Cerebellar nuclear complex (tissue), 1 donor: ENCODE measurements at places on chromosomes 3 and 15.

DNA sequence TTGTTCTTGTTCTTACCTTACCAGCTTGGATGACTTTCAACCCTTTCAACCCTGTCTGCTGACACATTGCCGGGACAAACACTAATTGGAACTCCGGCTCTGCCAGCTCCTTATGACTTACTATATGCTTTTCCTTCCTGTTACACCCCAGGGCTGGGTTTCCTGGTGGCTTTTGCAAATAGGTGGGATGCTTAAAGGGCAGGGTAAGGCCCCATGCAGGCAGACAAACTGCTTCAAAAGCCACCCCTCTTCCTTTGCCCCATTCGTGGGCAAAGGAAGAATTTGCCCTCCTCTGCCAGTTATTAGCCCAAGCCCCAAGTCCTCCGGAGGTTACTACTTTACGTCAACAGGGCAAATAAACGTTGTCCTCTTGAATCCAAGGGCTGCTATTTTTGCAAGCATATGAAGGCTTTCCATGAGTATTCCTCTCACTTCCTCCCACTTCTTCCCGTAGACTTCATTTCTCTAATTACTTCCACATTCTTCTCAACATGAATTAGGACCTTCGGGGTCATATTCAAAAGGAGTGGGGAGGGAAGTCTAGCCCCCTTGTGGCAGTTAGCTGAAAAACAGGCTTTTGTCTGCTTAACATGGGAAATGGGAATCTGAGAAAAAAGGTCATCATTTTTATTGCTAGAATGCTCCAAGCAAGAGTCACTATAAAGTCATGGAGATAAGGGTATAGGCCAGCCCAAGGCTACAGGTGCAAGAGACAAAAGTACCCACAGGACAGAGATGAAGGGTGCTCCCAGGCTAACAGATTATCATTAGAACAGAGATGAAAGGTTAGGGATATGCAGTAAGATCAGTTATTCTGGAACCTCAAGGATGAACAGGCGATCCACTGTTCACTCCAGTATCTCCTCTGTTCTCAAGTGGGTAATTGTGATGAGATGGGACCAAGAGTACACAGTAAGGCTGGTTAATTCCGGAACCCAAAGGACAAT, 56.3 kb upstream of the FSTL1 start:
- no peak for DNase-seq

GRCh38 chr15:76286271-76286879, 24.9 kb downstream of the ETFA start:
- DNase-seq: no peak

GRCh38 chr3:190076601-190077394, 43.9 kb downstream of the P3H2 start:
- DNase-seq: no peak

DNA sequence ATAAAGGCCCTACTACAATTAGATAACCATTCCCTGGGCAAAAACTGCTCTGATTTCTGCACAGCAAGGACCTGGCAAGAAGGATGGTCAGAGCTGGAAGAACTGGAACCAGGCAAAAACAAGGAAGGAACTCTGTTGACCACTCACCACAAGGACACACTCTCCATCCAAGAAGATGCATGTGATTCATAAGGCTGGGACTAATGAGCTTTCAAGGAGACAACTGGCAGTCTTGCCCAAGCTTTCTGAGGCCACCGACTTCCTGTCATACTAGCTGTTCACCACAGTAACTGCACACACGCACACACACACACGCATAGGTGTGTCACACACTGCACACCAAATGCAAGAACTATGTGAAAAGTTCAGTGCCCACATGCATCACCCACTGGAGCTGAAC, 256.6 kb downstream of the OCA2 start:
- no peak for DNase-seq

GRCh38 chr15:98505611-98506031, 142.7 kb upstream of the IGF1R start:
- no peak for DNase-seq

DNA sequence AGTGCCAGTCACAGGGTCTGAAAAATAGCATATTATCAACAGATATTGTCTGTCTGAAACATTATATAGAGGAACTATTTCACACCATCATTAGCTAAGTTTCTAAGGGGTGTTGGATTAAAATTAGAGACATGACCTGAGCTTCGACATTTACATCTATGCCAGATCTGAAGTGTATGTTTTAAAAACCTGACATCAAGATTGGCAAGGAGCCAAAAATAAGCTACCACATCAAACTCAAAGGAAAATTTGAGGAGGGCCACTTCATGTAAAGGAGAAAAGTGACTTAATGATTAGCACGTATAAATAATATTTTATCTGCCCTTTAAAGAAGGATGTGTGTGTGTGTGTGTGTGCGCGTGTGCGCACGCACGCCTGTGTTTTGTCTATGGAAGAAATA, 752.0 kb upstream of the GRM7 start:
- DNase-seq: no peak

- DNase-seq: no peak
Observed at GRCh38 chr3:73733746-73734145, 109.0 kb upstream of the PDZRN3 start.

DNA sequence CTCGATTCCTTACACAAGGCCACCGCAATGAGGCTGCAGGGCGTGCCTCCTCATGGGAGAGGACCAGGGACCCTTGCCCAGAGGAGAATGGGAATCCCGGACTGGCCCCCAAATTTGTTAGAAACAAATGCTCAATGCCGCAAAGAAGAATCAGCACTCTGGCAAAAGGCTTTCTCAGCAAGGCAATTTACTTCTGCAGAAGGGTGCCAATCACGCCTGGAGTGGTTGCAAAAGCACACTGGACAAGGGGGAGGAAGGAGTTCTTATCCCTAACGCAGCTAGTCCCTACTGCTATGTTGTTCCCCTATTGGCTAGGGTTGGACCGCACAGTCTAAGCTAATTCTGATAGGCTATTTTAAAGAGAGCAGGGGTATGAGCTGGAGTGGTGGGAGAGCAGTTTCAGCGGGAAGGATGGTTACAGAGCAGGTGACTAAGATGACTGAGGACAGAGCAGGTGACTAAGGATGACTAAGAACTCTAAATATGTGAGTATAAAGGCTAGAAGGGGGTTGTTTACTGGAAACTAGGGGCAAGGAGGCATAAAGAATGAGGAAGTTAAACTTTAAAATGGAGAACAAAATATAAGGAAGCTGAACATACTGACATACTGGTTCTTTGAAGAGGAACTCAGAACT, 48.5 kb downstream of the KATNBL1 start:
- DNase-seq: no peak

- DNase-seq: no peak
Observed at GRCh38 chr3:33046521-33046920, 50.4 kb downstream of the GLB1 start.

DNA sequence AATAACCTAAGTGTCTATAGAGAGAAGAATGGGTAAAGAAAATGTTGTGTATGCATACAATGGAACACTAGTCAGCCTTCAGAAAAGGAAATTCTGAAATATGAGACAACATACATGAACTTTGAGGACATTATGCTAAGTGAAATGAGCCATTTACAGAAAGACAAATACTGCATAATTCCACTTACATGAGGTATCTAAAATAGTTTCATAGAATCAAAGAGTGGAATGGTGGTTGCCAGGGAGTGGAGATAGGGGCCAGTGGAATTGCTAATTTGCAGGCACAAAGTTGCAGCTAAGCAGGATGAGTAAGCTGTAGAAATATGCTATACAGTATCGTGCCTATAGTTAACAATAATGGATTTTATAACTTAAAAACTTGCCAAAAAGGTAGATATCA, 779.6 kb upstream of the ARPP21 start:
- DNase-seq: no peak

DNA sequence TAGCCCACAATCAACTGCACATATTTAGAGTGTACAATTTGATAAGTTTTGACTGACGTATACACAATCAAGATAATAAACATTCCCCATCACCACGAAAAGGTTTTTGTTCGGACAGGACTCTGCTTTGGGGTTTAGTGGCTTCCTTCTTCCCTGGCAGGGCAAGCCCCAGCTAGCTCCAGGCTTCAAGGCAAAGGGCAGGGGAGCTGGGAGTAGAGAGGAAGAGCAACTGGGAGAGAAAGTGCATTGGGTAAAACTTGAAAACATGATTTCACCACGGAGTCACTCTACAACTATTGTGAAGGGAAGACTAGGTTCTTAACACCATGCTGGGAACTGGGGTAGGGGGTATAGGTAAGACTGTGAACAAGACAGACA, 185.1 kb upstream of the UBE2E1 start:
- no peak for DNase-seq

- no peak for DNase-seq
Observed at GRCh38 chr15:99371180-99372103, 120.2 kb downstream of the LRRC28 start.

- DNase-seq: no peak
Observed at GRCh38 chr15:41979493-41980266, 7.3 kb upstream of the EHD4 start.

DNA sequence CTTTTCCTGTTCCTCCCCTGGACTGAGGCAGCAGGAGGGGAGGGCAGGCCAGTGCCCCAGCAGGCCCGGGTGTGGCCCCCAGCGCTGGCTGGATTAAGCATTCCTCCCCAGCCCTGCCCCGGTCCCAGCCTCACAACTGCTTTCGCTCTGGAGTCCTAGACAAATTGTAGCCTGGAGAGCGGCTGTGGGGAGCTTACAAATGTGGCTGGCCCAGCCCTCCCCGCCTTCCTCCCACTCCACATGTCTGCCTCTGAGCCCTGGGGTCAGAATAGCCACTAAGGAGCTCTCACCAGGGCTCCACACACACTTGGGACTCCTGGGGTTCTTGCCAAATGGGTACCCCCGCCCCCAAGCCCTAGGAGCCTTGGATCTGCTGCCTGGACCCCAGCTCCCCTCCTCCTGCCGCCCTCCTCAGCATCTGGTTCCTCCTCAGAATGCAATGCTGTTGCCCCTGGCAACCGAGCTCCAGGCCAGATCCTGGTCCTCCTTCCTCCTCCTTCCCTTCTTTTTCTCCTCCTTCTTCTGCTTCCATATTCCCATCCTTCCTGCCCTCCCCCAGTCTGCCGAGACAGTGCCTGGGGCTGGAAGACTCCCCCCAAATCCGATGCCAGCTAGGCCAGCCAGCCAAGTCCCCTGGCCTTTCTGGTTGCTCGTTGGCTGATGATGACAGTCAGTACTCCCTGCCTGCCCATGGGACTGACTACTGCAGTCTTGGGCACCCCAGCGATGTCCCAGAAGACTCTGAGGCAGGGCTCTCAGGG, 91.1 kb downstream of the LINGO1 start:
- DNase-seq: no peak

DNA sequence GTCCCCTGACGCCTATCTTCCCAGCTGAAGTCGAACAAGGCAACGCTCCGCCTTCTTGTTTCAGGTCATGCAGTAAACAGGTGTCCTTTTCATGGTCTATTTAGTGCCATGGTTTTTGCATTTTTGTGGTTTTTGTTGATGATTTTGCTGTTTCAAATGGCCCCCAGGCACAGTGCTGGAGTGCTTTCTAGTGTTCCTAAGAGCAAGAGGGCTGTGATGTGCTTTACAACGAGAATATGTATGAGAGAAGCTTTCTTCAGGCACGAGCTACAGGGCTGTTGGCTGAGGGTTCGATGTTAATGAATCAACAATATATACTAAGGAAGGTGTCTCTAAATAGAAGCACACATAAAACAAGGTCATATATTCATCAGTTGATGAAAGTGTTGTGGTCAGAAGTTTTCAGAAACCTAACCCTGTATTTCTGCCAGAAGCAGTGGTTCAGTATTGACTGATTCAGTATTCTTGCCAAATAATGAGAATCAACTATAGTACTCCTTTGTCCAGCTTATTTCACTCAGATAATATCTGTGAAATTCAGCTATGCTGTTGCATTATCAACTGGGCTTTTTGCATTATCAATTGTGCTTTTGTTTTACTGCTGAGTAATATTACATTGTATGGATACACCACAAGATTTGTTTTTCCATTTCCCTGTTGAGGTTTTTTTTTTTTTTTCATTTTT, 18.5 kb downstream of the LIMD1 start:
- no peak for DNase-seq

GRCh38 chr3:111667621-111668239, 72.6 kb upstream of the ZBED2 start:
- no peak for DNase-seq

GRCh38 chr3:126098391-126098858, 14.5 kb upstream of the SLC41A3 start:
- DNase-seq: peak; percentile 35

- DNase-seq: no peak
Observed at GRCh38 chr15:65326117-65326526, 21.6 kb downstream of the RNU5B-1 start.

GRCh38 chr3:185744997-185745843, 79.6 kb downstream of the IGF2BP2 start:
- DNase-seq: no peak

- no peak for DNase-seq
Observed at GRCh38 chr3:47270526-47270925, 12.1 kb downstream of the KIF9 start.

GRCh38 chr15:52254391-52254790, 41.2 kb downstream of the MYO5C start:
- DNase-seq: no peak

DNA sequence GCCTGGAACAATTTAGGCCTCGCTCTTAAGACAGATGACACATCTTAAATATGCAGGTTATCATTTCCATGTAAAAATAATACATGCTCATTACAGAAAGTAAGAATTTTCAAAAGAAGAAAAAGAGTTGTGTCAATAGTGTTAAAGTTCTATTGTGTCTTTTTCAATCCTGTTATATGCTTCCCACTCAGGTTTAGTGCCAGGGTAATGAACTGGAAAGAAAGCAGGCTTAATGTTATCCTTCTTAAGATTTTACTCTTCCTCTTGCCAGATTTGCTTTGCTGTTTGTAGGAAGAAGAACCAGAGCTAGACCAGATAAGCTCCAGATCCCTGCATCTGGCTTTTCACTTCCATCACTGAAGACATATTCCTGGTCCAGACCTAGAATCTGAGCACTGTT, 128.6 kb downstream of the TPRG1 start:
- DNase-seq: no peak

DNA sequence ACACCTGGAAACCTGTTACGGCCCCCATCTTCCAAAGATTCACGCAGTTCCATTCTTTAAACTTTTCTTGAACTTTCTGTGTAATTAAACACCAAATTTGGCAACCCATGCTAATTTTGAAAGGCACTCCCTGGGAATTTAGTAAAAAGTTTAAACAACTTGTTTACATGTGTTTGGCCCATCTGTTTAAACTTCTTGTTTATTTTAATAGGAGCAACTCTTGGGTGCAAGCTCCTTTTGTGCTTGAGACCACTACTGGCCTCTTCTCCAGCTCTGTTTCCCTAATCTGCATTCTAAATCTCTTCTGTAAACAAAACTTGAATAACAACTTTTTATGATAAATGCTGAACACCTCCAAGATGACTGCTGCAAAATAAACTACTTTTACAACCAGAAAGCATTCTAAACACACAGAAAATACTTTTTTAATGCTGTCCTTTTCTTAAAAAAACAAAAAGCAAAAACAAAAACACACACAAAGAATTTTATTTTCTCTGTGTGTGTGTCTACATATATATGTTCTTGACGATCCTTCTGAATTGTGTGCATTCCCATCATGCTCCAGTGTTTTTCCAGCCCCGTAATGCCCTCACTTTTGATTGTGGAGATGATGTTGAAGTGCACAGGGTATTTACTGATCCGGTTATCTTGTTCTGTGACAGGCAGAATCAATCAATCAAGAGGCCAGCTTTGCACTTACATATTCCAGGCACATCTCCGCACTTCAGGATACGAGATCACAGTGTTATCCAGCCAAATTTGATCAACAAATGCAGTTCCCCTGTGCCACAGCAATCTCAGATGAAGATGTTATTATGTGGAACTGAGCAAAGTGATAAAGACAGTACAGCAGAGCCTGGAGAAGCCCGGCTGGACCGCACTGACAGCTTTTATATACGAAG, 416.9 kb downstream of the FOXP1 start:
- DNase-seq: no peak

GRCh38 chr15:31607656-31608055, 281.0 kb downstream of the KLF13 start:
- no peak for DNase-seq

GRCh38 chr3:105473521-105474223, 107.0 kb downstream of the ALCAM start:
- no peak for DNase-seq
